NCI-H1048 (cell line): ENCODE measurements at places on chromosomes 16 and 17.

- DNase-seq, result no peak
These were observed 724 bp downstream of the MVP start for GRCh38 chr16:29820730-29821642.

DNA sequence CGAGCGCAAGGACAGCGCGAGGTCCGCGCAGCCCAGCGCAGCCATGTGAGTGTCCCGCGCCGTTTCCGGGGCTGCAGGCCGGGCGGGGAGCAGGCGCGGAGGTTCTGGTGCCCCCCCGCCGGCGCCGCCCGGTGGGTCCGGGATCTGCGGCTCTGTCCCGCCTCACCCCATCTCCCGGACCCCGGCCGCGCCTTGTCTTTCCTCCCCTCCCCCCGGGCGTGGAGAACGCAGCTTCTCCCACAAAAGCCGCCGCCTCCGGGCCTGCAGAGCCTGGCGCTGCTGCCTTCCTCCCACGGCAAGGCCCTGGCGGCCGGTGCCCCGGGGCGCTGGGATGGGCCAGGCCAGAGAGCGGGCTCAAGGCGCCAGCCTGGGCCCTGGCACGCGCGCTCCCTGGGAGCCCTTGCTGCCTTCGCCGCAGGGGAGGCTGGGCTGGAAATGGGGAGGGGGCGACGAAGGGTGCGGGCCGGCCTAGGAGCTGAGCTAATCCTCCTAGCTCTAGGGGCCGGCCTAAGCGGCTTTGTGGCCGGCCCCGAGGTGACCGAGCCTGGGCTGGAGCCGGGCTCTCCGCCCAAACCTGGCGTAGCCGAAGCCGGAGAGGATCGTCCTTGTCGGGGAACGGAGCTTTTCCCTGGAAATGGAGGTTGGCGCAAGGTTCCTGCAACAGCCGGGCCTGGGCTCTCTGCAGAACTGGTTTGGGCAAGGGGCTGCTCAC lies 397 bp downstream of the RIPOR1 start:
- no peak for DNase-seq

GRCh38 chr17:11144358-11145233 lies 96.4 kb upstream of the SHISA6 start:
- no peak for DNase-seq

GRCh38 chr17:81966343-81967243 lies 5.6 kb upstream of the NOTUM start:
- DNase-seq, result no peak

GRCh38 chr17:1231456-1231855 lies 38.8 kb upstream of the BHLHA9 start:
- DNase-seq, result no peak

DNA sequence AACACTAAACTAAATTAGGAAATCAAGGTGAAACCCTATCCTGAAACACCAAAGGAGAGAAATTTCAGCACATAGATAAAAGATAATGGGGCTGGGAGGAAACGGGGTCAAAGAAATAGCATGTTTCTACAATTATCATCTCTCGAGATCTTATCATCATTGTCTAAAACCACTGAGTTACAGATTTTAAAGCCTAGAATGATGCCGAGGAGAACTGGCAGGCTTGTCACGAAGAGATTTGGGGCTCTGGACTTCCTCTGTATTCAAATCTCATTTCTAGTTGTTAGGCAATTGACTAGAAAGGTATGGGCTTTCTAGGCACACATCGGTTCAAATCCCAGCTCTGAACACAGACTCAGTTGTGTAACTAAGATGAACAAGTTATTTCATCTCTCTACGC lies 9.3 kb downstream of the PDZD9 start:
- DNase-seq, result no peak

- DNase-seq, result no peak
These were observed 7.6 kb downstream of the MRM1 start for GRCh38 chr17:36608794-36609497.

DNA sequence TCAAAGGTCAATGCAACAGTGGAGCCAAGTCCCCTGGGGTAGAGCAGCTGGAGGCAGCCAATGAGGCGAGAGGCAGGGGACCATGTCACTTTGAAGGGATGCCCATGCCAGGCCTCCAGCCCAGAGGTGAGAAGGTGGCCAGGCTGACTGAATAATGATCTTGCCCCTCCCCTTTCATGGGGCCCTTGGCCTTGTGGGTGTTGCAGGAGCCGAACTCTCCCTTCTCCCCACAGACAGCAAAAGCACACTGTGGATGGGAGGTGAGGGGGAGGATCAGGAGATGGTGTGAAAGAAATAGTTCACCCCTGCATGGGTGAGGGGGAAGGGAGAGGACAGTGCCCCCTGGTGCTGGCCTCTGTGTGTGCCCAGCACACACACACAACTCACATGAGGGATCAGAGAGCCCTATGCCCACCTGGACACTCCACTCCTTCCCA lies 15.8 kb upstream of the TBX21 start:
- no peak for DNase-seq

- DNase-seq, result no peak
These were observed 17.4 kb upstream of the MPRIP start for GRCh38 chr17:17024778-17025300.

DNA sequence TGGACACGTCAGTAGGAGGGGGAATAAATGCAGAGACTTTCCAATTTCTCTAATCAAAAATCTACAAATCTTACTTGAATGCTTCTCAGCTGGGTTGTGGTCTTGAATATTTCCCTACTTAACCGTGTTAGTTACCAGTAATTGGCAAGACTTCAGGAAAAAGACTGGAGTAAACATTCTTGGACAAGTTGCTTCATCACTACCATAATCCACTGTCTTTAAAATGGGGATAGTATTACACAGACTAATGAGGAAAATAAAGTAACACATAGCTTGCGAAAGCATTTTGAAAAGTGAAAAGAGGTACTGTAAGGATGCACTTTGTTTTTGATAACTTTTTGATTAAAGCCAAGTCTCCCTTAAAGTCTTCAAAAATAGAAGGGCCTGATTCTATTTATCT lies 18.4 kb downstream of the MYH1 start:
- DNase-seq, result no peak

DNA sequence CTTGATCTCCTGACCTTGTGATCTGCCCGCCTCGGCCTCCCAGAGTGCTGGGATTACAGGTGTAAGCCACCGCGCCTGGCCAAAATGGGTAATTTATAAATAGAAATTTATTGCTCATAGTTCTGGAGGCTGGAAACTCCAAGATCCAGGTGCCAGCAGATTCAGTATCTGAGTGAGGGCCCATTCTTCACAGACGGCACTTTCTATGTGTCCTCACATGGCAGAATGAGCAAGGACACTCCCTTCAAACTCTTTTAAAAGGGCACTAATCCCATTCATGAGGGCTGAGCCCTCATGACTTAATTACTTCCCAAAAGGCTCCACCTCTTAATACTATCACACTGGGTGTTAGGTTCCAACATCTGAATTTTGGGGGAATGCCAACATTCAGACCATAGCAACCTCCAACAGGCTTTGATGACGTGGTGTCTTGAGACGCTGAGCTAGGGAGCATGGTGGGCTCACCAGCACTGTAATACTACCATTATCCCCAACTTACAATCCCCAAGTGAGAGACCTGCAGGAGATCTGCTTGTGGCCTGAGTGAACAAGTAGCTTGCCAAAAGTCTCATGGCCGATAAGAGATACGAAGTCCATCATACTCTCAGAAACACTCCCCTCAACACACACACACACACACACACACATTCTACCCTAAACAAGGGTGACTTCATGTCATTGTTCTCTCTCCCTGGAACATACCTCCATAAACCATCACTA lies 8.5 kb downstream of the CMTM4 start:
- no peak for DNase-seq

DNA sequence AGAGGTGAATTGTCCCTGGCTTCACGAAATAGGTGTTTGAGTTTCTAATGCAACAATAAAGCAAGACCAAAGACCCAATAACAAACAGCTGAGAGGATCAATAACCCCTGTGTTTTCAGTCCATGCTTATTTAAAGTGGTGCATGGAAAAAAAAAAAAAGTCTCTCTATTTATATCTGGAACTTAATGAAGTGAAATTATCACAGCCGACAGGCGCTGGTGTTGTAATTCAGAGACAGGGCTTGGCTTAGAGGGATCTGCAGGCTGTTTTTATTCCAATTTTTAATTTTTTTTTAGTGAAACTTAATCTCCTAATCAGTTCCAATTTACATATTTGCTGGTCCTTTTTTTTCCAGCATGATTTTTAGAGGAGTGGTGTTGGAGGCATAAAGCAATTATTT lies 858.2 kb upstream of the SOX9 start:
- DNase-seq, result no peak
